Fibroblast of lung (primary cell): ENCODE measurements at places on chromosomes 6 and 20. TPM values are rescaled to one million over a fixed set of nuclear protein-coding genes. Genes with fewer than 3 reads are reported as not detected.
A peak's percentile ranks its signal among the peaks of the same experiment; 100 is the strongest.

GTSF1L gene
- not detected in 2 replicates for total RNA-seq

DNA sequence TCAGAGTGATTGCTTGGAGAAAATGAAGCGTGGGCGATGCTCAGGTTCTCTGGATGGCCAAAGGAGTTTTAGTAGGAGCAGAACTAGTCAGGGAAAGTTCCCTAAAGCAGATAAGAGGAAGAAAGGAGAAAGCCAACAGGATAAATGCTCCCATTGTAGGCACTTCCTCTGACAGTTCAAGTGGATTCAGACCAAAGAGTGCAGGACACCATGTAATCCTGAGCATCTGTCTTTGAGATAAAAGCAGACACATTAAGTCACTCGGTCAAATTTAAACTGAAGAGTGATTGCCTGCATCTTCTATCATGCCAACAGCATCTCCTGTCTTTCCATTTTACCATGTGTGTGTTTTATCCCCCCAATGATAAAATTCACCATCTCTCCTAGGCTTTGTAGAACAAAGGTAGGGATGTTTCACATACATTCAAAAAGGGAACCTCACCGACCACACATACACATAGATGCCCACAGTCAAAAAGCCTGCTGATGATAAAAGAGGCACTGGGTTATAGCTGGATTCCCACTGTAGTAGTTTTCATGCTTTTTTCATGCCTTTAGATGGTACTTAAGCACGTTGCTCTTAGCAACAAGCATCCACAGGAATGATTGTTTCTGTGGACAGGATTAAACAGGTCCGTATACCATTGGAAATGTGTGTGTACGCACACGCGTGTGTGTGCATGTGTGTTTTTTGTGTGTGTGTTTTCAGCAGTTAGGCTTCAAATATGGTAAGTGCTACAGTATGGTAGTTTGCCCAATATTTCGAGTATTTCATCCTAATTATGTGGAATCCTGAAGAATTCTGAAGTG lies 7.0 kb downstream of the GRIK2 start:
- DNase-seq = no peak

DNA sequence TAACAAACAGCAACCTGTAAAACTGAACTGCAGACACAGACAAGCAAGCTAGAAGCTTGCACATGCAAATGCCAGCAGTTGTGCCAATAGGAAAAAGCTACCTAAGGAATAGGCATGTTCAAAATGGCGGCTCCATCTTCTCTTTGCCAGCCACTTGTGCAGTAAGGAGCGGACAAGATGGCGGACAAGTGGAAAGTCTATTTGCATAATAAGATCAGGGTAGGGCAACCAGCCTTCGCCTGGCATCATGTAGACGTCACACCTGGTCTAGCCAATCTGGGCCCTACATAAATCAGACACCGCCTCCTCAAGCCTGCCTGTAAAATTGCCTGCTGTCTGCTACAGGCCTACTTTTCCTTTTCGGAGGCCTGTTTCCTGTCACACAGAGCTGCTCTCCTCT lies 18.0 kb downstream of the C6orf52 start:
- DNase-seq = no peak

GRCh38 chr6:92121228-92121627 lies 1298.1 kb downstream of the EPHA7 start:
- DNase-seq = no peak

DNA sequence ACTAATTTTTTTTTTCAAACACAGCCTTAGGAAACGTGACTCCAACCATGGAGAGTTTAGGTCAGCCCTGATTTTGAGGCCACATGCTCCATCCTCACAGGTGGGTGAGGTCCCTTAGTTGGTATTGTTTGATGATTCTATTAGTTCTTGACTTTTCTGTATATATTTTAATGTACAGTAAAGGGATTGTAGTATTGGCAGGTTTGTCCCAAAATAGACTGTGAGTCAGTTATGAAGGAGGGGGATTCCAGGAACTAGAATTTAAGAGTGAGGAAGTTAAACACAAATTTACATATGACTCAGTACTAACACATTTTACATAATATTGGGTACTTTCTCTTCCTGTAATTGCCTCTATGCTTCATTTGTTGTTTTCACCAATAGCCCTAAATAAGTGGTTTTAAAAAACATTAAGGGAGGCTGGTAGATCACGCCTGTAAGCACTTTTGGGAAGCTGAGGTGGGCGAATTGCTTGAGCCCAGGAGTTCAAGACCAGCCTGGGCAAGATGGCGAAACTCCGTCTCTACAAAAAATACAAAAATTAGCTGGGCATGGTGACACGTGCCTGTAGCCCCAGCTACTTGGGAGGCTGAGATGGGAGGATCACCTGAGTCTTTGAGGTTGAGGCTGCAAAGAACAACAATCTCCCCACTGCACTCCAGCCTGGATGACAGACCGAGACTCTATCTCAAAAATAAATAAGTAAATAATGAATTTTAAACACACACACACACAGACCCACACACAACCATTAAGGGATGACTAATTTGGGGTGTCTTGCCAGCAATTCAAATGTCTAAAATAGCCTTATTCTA lies 81.8 kb downstream of the SGK1 start:
- DNase-seq = peak; percentile 85

GRCh38 chr6:31187780-31188194 lies 17.3 kb upstream of the POU5F1 start:
- DNase-seq = no peak

ADGRG6 gene
- total RNA-seq = 30.0 and 49.9 TPM in 2 replicates

GRCh38 chr6:4449409-4449808 lies 314.0 kb upstream of the ECI2 start:
- DNase-seq = no peak
